ENCODE measurements at places on chromosomes 5 and 9.
A peak's percentile ranks its signal among the peaks of the same experiment; 100 is the strongest.

GRCh38 chr9:3962496-3962895, 337.4 kb downstream of the GLIS3 start:
- no peak for DNase-seq

- DNase-seq, result no peak
Measured at GRCh38 chr5:134236318-134236717, 10.4 kb upstream of the PPP2CA start.

- DNase-seq, result no peak
Measured at GRCh38 chr5:79069488-79070349, at the start of the genes BHMT2 and DMGDH. BHMT2 (plus strand) TSS chr5:79069767; CDS start chr5:79069783, 16 bp downstream. DMGDH (minus strand) TSS chr5:79069674; CDS start chr5:79069620, 54 bp downstream.

DNA sequence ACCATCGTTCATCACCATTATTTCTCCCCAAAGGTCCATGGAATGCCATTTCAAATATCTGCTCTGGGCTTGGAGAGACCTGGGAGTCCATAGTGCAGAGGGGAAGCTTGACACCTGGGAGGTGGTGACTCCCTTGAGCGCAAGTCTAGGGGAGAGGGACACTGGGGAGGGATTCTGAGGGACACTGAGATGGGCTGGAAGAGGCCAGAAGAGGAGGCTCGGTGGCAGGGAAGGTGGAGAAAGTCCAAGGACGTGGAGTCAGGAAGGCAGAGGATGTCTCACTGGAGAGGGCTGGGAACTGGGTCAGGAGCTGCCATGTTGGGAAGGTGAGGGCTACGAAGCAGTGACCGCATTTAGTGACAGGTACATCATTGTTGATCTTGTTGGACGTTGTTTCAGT, 160.3 kb upstream of the MVB12B start:
- DNase-seq, result no peak

DNA sequence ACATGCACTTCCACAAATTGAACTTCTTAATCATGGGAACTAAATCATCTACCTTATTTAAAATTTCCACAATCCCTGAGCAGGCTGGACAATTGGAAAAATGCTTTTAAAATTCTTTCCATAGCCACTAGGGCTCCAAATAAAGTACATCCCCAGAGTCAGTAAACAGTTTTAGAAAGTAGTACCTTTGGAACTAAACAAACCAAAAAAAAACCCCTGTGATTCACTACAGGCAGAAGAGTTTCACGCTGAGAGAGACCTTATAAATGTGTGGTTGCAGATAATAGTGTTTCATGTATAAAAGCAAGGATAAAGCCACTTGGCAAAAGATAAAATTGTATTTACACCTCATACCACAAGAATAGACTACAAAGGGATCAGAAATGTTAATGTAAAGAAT, 11.8 kb upstream of the HMGCR start:
- DNase-seq, result no peak

DNA sequence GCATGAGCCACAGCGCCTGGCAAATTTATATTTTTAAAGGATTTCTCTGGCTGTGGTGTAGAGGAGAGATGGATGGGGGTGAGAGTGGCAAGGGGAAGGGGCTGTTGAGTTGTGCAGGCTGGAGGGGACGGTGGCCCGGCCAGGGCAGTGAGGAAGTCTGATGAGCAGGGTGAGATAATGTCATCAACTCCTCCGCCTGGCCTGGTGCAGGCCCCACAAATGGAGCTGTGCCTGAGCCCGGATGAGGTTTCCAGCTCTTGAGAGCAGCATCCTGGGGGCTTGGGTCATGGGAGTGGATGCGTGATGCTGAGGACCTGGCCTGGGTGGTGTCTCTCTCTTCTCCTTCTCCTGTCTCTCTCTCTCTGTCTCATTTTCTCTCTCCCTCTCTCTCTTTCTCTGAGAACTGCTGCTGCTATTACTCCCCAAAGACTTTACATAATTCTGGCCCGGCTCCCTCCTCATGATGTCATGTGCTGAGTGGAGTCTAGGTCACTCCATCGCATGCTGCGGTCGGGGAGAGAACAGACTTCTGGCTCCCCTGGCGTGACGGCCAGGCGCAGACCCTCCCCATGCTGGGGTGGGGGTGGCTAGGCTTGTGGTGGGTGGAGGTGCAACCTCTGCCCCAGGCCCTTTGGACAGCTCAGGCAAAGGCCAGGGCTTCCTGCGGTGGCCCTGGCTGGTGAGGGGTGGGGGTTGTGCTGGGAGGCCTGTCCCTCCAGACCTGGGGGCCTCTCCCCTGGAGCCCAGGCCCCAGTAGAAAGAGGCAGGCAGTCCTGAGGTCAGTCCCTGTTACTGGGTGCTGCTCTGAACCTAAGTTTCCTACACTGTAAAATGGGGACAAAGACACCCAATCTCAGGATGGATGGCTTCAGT, 26.4 kb downstream of the FGF18 start:
- DNase-seq, result no peak

GRCh38 chr9:121814594-121814993, 163.2 kb downstream of the DAB2IP start:
- no peak for DNase-seq

DNA sequence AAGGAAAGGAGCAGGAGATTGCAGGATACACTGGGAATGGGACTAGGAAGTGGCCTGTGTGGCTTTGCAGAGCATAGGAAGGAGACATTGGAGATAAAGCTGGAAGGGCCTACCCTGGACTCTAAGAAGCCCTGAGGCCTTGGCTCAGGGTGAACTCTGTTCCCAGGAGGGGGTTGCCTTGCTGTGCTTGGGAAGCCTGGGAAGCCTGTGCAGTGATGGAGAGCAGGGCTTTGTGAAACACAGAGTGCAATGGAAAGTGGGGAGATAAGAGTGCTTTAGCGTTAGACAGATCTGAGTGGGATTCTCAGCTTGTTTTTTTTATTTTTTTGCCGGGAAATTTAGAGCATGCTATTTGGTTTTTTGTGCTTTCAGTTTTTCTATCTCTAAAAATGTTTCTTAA, 437.8 kb downstream of the KDM4C start:
- no peak for DNase-seq

DNA sequence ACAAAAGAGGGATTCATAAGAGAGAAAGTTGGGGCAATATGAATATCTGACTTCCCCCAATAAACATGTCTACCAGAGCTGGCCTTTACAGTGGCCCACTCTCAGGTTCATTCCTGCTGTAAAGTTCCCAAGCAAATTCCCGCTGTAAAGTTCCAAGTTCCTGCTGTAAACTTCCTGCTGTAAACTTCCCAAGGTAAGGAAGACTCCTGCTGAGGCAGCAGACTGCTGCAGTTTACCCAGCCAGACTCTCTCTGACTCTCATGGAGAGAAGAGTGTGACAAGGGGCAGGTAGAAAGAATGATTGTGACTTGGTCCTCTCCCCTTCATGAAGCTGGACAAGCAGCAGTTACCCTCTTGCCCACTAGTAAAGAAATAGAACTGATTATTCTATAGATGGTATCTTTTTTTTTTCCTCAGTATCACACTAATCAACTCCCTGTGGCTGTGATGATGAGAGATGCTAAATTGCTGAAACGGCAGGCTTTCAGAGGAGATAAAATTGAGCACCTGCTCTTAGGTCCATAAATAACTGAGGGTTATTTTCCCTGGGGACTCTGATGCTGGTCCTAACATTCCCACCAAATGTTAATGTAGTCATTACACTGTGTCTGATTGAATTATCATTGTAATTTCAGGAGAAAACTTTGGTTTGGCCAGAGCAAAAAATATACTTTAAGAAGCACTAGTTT, 220.4 kb downstream of the PARP8 start:
- no peak for DNase-seq

- DNase-seq, result no peak
Measured at GRCh38 chr5:155676967-155677366, 650.0 kb upstream of the SGCD start.

DNA sequence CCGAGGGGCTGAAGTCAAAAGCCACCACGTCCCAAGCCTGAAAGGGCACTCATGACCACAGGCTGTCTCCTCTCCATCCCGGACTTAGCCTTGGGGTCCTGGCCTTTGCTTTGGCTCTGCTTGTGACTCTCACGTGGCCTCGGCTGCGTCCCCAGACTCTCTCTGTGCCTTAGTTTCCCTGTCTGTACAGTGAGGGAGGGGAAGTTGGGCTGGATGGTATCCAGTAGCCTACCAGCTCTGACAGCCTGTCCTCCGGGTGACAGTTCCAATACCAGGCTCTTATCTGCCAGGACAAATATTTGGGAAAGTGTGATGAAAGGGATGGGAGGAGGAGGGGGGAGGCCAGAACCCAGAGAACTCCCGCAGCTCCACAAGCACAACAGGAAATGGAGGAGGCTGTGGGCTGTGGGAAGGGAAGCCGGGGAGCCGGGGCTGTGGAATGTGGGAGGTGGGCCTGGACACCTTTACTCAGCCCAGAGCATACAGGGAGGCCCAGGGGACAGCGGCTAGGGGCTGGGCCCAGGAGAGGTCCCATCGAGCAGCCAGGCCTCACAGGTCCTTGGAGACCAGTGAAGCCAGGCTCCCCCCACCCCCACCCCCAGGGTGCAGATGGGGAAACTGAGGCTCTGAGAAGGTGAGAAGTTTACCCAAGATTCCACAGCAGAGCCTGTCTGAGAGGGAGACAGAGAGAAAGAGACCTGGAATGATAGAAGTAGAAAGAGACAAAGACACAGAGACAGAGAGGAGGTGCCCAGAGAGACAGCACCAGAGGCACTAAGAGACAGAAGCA, 18.3 kb downstream of the PDGFRB start:
- DNase-seq, result no peak

- no peak for DNase-seq
Measured at GRCh38 chr5:164600274-164600673, 1094.9 kb downstream of the MAT2B start.

- DNase-seq, result no peak
Measured at GRCh38 chr5:124634741-124635323, 111.6 kb downstream of the ZNF608 start.

DNA sequence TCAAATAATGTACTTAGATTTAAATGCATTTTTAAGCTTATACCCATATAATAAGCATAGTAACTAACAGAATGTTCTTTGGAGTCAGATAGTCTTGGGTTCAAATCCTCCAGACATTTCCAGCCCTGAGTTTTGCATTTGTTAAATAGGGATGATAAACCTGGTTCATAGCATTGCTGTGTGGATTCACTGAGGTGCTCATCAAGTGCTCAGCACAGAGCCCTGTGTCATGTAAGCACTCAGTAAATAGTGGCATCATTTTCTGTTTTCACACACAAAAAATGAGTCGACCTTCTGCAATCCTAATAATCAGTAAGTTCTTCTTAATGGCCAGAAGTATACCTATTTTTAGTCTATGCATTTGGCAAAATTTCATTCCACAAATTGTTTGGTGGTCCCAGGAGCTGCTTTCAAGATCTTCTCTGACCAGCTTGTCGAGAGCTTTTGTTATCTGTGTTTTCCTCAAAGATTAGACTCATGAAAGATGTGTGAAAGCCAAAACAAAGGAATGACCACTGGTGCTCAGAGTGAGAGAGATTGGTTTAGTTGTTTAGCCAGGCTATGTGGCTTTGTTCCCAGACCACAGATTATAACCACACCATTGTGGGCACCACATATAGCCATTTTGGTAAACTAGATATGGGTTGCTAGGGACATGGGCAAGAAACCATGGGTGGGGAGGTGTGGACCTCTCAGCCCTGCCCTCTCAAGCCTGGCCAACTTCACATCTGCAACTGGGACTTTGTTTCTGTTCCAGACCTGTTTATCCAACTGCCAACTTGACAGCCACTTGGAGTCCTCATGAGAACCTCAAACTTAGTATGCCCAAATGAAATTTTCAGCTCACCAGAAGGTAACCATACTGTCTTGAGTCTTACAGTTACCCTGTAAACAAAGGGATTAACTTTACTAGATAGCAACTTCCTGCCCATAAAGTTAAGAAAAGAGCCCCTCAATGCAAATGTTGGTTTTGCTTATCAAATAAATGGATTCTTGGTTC, 45.0 kb downstream of the DOCK8 start:
- no peak for DNase-seq

DNA sequence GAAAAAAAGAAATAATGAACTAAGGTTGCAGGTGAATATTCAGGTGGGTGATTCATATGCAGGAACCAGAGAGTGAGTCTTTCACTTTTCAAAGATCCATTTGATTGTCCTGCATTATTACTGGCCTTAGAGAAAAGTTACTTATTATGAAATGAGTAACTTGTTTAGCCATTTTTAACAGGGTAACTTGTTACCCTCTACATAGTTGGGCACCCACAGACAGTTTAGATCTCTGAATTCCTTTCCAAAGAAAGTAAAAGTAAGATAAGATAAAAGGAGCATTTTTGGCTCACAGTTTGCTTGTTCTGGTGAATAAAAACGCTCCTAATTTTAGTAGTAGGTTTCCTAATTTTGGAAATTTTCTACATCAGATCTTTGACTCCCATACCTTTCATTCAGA, 54.1 kb upstream of the DAB2 start:
- DNase-seq, result no peak

GRCh38 chr9:10168241-10168640, 444.6 kb downstream of the PTPRD start:
- DNase-seq, result no peak

GRCh38 chr5:130166839-130167490, 262.7 kb downstream of the CHSY3 start:
- no peak for DNase-seq

DNA sequence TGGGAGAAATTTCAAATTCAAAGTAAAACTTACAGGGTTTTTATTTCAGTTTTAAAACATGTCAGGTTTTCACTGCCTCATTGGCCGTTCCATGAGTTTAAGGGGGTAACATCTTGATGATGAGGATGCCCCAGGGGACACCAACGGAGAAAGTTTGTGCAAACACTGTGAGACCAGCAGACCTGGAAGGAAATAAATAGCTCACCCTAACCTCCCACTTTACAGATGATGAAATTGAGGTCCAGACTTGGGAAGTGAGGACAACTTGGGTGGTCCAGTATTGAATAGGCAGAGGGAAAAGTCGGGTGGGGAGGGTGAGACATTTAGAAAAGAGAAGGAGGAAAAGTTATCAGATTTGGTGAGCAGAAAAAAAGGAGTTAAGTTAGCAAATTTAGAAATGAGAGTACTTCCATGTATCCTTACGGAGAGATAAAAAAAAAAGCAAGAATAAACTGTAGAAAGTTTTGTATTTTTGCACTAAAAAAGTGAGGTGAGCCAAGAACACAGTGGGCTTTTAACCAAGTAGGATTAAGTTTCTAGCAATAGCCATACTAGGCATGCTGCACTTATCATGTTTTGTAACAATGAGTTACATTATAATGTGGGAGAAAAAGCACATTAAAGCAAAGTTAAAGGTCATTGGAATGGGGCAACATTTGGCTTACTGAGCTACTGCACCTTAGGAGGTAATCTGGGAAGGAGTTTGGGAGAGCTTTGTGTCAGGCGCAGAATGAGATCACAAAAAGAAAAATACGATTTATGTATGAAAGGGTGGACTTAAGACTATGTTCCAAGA, 125.1 kb downstream of the GAS1 start:
- no peak for DNase-seq

DNA sequence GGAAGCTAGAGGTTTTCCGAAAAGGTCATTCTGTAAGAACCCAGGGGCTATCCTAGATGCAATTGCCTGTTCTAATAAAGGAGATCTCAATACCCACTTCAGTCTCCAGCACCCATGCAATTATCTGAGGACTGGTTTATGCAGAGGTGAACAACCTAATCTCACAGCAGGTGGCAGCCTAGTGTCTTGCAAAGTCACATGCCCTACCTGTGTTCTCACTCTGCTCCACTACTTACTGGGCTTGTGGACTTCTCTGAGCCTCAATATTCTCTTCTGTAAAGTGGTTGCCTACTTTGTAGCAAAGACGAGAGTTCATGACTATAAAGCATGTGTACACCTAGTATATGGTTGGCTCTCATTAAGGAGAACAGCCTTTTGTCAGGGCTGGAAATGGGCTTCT, 21.0 kb upstream of the ALDH1B1 start:
- peak; percentile 13 for DNase-seq
